Stimulated activated CD4-positive, alpha-beta T cell treated with anti-CD3 and anti-CD28 coated beads, Interleukin-2, amount 100 ng/mL, for 4 hours (primary cell): ENCODE measurements at places on chromosomes 7 and 10.

DNA sequence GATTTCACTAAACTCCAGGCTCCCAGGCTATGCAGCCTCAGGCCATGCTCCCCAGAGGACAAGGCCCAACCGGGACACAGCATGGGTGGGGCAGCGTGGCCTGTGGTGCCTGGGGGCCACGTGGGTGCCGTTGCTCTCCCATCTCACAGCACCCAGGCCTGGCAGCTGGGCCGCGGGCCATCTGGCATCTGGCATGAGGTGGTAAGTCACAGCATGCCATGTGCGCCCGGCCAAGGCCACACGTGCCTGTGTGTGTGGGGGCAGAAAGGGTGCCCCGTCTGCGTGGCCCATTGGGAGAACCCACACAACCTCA lies 204.1 kb downstream of the EBF3 start:
- no peak for DNase-seq

DNA sequence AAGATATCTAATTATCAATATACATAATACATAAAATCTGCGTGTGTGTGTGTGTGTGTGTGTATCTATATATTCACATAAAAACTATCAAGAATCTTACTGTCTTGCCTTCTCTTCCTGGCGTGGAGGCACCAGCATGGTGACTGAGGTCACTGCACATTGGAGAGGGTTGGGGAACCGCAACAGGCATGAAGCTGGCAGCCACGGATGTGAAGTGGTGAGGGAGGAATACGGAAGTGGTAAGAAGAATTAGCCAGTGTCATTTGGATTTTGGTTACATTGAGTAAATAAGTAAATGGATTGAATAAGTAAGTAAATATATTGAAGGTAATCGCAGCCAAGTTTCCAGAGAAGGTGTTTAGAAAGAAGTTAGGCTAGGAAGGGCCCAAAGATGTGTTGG lies 85.1 kb downstream of the TRIM24 start:
- no peak for DNase-seq

- no peak for DNase-seq
Observed at GRCh38 chr7:98641646-98642500, 24.8 kb downstream of the NPTX2 start.

- no peak for DNase-seq
Observed at GRCh38 chr10:123879606-123880257, 11.9 kb downstream of the CPXM2 start.

- DNase-seq, result no peak
Observed at GRCh38 chr10:48384699-48384982, 78.2 kb downstream of the MAPK8 start.

GRCh38 chr10:132692311-132692710 lies 93.6 kb downstream of the NKX6-2 start:
- no peak for DNase-seq

- DNase-seq, result no peak
Observed at GRCh38 chr10:37125191-37125732, at the start of gene ANKRD30A. Gene ANKRD30A, plus strand, starts transcription at chr10:37125598. Its CDS starts 190 bp downstream, at chr10:37125788.

- DNase-seq, result no peak
Observed at GRCh38 chr7:111190804-111191203, 99.9 kb downstream of the LRRN3 start.

- no peak for DNase-seq
Observed at GRCh38 chr10:34889004-34889869, 74.1 kb upstream of the PARD3 start.

DNA sequence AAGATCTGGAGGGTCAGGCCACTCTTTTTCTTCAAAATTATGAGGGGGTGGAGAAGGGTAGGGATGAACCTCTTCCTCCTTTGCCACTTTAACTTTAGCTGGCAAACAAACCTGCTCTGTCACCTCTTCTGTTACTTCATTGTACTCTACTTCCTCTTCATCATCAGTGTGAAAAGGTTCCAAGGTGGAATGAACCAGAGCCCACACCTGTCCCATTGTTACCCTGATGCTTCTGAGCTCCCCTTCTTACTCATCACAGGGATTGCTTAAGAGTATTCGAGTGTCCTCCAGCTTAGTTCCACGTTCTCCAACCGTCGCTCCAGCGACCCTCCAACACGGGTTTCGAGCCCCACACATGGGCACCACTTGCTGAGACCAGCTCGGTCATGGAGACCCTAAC lies 5.2 kb downstream of the MRPS24 start:
- no peak for DNase-seq

DNA sequence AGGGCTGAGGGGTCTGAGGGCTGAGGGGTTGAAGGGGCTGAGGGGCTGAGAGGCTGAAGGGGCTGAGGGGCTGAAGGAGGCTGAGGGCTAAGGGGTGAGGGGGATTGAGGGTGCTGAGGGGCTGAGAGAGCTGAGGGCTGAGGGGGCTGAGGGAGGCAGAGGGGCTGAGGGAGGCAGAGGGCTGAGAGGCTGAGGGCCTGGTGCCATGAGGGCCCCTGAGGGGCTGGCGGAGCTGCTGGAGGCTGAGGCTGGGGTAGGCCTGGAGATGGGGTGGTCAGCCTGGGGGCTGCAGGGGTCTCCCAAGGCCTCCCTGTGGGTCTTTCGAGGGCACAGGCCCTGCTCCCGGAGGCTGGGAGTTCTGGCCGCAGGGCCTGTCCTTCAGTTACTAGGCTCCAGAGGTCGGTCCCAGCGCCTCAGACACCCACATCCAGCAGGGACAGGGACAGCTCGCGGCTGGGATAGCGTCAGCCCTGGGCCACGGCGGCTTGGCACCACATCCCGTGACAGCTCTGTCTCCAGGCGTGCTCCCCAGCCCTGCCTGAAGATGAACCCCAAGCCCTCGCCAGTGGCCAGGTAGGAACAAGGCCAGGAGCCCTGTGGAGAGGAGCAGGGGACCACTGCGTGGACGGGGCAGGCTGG lies 16.9 kb downstream of the MYO1G start:
- no peak for DNase-seq

GRCh38 chr7:26515314-26515842 lies 223.7 kb downstream of the SNX10 start:
- no peak for DNase-seq

- DNase-seq, result no peak
Observed at GRCh38 chr10:97075961-97076525, 109.7 kb downstream of the SLIT1 start.

GRCh38 chr7:100886936-100887515 lies 2.5 kb downstream of the UFSP1 start:
- no peak for DNase-seq

- no peak for DNase-seq
Observed at GRCh38 chr10:60597513-60597912, 180.8 kb upstream of the CDK1 start.

DNA sequence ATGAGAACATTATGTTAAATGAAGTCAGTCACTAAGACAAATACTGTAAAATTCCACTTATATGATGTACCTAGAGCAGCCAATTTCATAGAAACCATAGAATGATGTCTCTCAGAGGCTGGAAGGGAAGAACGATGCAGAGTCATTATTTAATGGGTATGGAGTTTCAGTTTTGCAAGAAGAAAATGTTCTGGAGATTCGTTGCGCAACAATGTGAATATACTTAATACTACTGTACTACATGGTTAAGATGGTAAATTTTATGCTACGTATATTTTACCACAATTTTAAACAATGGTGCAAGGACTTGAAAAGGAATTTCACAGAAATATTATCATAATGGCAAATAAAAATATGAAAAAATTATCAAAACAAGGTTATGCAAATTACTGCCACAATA lies 972.6 kb downstream of the KCNMA1 start:
- no peak for DNase-seq

- DNase-seq, result no peak
Observed at GRCh38 chr10:105259201-105259600, 618.1 kb downstream of the SORCS3 start.

- DNase-seq, result no peak
Observed at GRCh38 chr10:62633976-62634375, 170.5 kb upstream of the ADO start.

DNA sequence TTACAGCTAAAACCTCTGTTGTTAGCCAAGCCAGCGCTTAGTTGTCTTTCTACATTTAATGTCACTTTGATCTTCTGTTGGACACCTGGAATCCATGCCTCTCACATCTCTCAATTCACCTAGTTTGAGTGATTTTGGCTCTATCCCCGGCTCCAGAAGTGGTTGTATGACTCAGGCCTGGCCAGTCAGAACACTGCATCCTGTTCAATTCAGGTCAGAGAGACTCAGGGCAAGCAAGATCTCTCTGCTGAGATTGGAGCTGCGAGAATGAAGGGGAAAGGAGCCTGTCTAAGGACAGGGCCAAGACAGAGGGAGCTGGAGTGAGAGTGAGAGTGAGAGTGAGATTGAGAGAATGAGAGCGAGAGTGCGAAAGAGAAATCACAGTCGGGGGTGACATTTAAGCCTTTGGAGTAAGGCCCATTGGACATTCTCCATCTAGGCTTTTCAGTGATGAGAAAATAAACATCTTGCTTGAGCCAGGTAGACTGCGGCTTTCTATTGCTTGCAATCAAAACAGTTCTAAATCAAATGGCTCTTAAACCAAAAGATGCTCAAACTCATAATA lies 83.3 kb upstream of the DYNC1I1 start:
- no peak for DNase-seq

DNA sequence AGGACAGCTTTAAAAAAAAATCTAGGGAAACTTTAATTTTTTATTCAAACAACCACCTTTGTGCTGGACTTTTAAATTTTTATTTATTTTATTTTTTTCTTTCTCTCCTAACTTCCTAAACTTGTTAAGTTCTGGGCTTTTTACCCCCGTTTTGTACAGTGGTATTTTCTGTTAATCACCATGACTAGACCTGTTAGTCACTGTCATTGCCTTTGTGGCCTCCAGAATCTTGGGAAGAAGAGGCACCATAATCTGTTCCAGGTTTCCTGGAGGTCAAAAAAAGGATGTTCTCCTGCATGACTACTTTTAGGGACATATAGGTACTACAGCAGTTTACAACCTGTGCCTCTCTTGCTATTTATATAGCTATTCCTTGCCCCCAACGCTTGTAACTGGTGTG lies 31.1 kb upstream of the DDX50 start:
- DNase-seq, result no peak

GRCh38 chr10:88413412-88413811 lies 169.7 kb downstream of the RNLS start:
- DNase-seq, result no peak

DNA sequence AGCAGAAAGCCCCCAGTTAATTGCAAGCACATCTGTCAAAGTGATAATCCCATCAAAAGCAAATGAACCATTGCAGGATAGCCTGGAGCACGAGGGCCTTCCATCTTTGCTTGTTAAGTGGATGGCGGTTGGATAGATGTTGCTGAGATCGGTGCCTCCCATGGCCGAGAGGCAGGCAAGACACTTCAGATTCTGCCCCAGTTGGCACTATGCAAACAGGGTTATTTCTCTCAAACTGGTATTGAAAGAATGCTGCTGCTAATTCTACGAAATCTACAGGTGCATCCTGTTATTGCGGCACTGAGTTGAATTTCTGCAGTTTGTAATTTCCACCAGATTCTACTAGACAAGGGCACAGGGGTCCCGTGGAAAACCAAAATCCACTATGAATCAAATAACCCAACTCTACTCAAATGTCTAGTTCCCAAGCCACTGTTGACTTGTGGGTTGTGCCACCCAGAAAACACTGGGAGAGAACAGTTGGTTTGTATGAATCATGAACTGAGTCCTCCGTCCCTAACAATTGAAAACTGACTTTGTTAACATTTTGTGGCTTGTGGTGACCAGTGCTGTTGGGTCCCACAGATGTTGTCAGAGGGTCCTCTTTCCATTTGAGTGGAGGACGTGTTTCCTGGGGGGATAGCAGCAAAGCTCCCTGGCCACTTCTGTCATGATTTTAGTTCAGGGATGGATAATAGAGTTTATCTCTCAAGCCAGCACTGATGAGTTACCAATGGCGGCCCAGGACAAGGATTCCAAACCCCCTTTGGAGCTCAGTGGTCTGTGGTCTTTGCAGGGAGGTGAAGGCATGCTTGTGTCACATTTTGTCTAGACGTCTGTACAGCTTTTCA lies 7.1 kb upstream of the IL2RA start:
- DNase-seq, result no peak

DNA sequence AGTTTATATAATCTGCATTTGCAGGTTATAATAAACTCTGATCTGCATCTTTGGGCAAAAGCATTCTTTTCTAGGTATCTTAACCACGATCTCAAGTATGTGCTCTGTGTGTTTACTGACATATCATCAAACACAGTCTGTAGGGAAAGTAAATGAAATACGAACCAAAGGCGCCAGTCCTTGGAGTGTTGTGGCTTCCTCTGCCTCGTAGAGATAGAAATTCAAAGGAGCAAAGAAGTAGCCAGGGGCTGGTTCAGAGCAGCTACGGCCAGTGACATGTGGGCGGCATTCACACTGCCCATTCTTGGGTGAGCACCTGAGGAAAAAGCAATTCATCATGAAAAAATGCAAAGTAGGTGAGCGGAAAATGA lies 38.7 kb downstream of the LAMB4 start:
- DNase-seq, result no peak

GRCh38 chr10:50219646-50220045 lies 31.7 kb downstream of the ASAH2 start:
- DNase-seq, result no peak

- no peak for DNase-seq
Observed at GRCh38 chr10:61994405-61995219, 93.1 kb downstream of the ARID5B start.

DNA sequence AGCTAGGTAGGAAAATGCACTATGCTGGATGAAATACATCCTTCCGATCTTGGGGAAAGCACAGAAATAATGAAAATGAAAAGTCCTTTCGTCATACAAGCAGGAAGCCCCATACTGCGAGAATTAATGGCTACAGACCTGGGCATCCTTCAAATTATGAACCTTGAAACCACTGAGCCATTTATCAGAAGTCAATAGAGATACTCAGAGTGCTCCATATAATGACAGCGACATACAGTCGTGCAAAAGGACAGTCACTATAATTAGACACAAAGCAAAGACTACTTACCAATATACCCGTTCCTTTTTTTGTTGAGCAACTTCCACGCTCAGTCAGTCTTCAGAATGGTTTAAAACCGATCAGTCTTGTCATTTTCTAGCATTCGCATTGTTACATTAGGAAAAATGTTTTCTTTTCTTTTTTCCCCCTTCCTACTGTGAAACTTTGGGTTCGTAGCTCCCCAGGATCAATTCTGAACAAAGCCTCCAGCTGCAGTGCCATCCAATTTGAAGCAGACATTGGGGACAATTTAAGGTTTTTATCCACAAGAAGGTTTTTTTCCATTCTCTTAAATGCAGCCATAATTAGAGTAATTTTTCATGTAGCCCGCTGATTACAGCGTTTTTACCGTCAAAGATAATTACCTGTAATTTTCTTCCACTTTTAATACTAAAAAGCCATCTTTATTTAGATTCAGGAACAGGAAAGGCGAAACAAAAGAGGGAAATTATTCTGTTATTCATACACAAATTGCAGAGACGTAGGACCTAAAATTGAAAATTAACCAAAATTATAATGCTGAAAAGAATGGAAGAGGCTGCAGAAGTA lies 6.4 kb downstream of the DLX6 start:
- DNase-seq, result no peak

- DNase-seq, result no peak
Observed at GRCh38 chr10:49654036-49654693, 25.3 kb upstream of the C10orf53 start.
